ENCODE measurements at places on chromosomes 4 and X.

DNA sequence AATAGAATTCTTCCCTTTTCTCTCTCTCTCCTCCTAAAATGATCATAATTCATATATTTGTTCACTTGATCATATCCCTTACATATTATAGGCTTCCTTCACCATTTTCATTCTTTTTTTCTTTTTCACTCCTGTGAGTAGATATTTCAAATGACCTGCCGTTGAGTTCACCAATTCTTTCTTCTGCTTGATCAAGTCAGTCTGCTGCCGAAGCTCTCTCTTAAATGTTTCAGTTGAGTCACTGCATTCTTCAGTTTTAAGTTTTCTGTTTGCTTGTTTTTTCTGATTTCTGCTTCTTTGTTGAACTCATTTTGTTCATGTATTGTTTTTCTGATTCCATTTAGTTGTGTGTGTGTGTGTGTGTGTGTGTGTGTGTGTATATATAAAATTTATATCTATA is 354.3 kb downstream of the GPAT3 start:
- no peak for DNase-seq

GRCh38 chr4:18803781-18804180 is 782.2 kb upstream of the LCORL start:
- DNase-seq = no peak

DNA sequence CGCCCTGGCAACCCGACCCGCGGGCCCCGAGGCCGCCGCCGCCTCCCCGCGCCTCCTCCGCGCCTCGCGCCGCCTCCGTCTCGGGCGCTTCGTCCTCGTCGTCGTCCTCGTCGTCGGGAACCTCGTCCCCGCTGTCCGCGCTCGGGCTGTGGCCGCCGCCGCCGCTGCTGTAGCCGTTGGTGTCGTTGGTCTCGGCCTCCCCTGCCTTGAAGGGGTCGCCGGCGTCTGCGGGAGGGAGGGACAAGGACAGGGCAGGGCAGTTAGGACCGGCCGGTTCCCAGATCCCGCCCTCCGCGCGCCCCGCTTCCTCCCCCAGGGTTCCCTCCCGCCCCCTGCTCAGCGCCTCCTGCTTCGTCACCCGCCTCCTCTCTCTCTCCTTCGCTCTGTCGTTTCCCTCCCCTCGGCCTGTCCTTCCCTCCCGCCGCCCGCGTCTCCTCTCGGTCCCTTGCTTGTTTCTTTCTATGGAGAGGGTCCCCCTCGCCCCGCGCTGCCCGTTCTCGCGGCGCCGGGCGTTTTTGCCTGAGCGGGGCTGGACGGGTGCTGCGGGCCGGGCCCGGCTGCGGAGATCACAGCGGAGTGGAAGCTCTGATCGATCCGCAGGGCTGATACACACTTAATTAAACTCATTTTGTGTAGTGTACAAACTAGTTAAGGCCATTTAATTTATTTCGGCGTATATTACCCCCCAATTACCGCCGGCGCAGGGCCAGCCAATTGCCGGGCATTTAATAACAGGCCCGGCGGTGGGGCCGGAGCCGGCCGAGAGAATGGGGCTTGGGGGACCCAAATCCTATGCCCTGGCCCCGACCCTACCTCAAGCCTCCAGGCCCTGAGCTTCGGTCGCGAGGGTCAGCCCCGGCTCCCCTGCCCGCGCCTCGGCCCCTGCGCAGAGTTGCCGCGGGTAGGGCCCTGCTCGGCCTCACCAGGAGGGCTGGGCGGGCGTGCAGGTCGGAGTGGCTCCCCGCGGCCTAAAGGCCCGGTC is 2.4 kb downstream of the NKX1-1 start:
- no peak for DNase-seq

GRCh38 chr4:129474698-129475097 is 378.7 kb downstream of the C4orf33 start:
- DNase-seq = no peak

GRCh38 chr4:118171381-118171780 is 137.1 kb downstream of the NDST3 start:
- DNase-seq = no peak

DNA sequence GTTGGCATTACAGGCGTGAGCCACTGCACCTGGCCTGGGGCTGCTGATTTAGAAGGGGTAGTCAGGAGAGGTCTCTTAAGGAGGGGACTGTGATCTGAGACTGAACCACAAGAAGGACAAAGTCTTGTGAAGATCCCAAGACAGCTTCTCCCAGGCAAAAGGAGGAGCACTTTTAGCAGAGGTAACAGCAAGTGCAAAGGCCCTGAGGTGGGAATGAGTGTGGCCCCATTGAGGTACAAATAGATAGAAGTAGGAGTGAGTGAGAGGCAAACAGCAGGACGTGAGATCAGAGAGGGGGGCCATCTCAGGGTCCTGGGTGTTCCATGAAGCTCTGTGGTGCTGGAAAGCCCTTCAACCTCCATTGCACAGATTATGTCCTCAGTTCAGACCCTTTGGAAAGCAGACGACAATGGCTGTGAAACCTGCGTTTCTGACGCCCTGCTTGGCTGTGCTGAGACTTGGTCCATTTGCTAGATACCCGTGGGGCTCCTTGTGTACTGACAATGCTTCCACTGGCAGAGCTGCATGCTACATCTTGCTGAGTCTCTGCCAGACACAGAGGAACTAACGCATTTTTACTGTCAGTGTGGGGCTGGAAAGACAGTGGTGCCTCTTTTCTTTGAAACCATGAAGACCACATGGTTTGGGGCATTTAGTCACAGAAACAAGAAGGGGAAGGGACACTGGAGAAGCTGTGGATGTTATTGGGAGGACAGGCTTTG is 1.3 kb upstream of the CCKAR start:
- no peak for DNase-seq

DNA sequence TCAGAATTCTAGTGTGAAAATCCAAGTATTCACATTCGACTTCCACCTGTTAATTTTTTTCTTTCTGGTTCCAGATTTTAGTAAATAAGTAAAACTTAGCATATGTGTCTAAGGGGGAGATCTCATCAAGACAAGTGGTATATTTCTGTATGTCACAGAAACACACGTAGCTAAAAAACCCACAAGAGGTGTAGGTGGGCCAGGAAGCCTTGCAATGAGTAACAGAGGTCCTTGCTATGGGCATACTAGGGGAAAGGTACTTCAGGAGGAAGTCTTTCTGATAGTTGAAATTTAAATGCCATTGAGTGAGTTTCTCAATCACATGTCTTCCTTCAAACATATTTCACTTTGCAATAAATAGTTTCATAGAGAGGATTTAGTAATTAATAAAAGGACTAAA is 315.8 kb downstream of the MID1IP1 start:
- DNase-seq = no peak

DNA sequence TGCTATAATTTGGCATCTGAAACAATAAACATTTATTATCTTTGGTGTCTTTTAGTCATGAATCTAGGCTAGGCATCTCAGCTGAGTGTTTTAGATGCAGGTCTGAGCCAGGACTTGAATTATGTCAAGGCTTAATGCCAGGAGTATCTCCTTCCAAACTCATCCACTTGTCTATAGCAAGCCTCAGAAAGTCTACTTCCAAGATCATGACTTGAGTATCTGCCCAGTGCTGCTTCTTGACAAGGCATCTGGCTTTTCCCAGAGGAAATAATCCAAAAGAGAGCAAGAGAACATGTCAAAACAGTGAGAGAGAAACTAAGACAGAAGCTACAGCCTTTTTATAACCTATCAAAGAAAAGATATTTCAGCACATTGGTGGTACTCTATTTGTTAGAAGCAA is 1052.1 kb upstream of the PCDH10 start:
- no peak for DNase-seq

- no peak for DNase-seq
These were observed 328.7 kb upstream of the ZFP42 start for GRCh38 chr4:187666697-187667494.

DNA sequence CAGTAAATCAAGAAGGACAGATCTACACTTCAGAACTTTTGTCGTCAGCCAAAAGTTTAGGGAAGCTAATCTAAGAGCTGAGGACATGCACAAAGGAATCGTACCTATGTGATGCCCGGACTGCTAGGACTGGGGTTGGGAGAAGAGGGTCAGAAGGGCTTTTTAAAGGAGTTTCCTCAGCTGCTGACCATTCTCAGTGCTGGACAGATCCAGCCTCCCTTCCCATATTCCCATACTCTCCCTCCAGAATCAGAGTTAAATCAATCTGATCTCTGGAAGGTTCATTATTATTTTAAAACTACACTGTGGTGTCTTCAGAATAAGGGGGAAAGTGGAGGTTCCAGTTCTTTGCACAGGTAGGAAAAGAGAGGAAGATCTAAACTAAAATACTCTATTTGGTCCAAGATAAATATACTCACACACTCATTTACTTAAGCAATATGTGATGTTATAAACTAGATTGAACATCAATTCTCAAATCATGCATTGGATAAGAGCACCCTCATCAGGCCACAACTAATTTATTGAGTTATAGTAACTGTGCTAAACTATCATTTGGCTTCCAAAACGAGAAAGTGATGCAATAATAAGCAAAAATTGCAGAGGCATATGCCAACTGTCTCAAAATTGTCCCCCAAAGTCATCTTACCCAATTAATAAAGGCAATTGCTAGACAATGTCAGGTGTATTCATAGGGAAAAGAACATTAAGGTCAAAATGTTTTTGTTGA is 124.7 kb downstream of the HNRNPD start:
- DNase-seq = no peak

DNA sequence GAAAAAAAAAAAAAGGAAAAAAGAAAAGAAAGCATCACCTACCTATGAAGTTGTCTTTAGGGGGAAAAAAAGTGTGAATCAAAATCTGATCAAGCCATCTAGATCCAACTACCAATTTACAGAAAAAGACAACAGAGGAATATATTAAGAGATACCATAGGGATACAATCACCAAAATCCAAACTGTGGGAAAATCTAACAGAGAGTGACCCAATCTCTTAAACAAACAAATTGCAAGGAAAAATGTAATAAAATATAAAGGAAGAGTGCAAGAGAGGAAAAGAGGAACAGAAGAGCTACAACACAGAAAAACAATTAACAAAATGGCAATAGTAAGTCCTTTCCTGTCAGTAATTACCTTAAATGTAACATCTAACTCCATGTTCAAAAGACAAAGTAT is 19.0 kb downstream of the THOC2 start:
- DNase-seq = no peak

- no peak for DNase-seq
These were observed 147.9 kb downstream of the FBXO8 start for GRCh38 chr4:174135530-174135929.

GRCh38 chr4:145988628-145989027 is 50.0 kb upstream of the ZNF827 start:
- DNase-seq = no peak

DNA sequence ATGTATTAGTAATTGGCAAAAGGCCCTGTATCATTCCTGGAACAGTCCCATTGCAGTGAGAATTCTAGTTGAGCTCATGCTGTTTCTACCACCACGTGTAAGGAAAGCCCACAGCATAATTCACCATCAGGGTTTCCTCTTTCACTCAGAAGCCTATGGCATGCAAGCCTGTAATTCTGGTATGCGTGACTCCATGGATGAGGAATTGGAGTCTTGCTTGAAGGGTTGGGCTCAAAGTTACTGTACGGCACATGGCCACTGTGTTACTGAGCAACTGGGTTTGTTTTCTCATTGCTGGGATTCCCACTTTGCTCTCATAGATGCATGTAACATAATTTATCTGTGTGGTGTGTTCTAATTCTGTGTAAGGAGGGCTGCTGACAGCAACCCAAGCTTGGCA is 132.3 kb upstream of the NR3C2 start:
- DNase-seq = no peak

Measured in CD4-positive, alpha-beta T cell treated with Interleukin-17A for 1 hour (primary cell).